ENCODE measurements at places on chromosomes 4 and X. TPM values are rescaled to one million over a fixed set of nuclear protein-coding genes. Genes with fewer than 3 reads are reported as not detected.

Gene RIPPLY1
- total RNA-seq = not detected

Gene RPA4
- not detected for total RNA-seq

Gene GLRB
- 6.6 TPM for total RNA-seq

Gene FGFBP2
- total RNA-seq = 0.22 TPM

DNA sequence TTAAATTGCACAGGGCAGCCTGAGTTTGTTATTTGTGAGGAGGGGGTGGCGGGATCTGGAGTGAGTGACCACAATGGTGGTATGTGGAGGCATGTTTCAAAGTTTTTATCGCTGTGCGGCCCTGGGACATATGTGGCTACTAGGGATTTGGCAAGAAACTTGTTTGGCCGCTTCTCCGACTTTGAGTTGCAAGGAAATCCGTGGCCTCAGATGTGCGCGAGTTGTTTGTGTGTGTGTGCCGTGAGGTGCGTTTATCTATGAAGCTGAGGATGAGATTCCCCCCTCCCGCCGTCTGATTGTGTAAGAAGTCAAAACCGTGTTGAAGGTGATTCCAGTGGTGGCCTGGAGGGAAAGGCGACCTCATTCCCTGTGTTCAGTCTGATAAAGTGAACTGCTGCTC is 1.4 kb downstream of the JADE3 start:
- DNase-seq = no peak

GRCh38 chr4:57109847-57110639 is at the start of gene IGFBP7:
IGFBP7 (minus strand) TSS chr4:57110385; CDS start chr4:57110351, 34 bp downstream.
- no peak for DNase-seq

Gene TFDP3
- not detected for total RNA-seq

DNA sequence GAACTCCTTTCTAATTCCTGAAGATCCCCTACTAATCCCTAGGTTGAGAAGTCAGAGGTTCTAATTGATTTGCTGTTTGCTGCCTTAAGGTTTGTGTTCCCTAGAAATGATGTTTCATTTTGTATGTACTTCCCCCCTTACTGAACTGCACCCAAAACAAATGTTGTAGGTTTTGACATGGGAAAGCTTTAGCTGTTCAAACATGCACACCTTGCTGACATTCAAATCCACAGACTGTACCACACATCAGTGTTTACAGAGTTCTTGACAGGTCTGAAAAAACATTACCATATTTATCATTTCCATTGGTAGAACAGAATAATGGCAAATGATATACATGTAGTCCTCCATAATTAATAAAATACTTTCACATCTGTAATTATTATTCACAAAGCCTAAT is 18.2 kb downstream of the EGF start:
- DNase-seq = no peak

- no peak for DNase-seq
Observed at GRCh38 chr4:184395971-184396391, 78.4 kb downstream of the IRF2 start.

DNA sequence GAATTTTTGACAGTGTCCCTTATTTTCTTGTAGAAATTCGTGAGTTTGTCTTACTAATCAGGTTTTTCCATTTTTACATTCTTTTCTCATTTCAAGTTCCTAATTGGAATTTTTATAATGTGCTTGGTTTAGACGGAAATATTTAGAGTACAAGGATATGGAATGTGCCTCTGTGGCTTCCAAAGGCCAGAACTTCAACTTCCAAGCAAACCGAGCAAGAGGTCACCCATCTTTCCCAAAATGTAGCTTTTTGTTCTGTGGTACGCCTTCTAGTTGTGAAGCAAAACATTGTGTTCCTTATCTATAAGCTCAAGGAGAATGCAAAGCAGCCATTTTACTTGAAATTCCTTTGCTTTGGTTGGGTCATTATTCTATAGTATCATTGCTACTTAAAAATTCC is 212.8 kb upstream of the PACRGL start:
- no peak for DNase-seq

GRCh38 chrX:49876750-49877149 is 2.5 kb upstream of the USP27X start:
- no peak for DNase-seq

DNA sequence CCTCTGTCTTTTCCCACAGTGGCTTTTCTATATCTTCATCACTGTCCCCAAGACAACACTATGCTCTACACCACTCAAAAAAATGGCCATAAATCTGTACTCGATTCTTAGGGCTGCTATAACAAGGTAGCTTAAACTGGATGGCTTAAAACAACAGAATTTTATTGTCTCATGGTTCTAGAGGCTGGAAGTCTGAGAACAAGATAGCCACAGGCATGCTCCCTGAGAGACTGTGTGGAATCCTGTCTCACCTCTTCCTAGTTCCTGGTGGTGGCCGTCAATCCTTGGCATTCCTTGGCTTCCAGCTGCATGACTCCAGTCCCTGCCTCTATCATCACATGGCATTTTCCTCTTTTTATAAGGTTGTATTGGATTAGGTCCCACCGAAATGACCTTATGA is 70.7 kb upstream of the DCLK2 start:
- no peak for DNase-seq

- DNase-seq = no peak
Observed at GRCh38 chr4:168907119-168907698, 102.8 kb downstream of the CBR4 start.

DNA sequence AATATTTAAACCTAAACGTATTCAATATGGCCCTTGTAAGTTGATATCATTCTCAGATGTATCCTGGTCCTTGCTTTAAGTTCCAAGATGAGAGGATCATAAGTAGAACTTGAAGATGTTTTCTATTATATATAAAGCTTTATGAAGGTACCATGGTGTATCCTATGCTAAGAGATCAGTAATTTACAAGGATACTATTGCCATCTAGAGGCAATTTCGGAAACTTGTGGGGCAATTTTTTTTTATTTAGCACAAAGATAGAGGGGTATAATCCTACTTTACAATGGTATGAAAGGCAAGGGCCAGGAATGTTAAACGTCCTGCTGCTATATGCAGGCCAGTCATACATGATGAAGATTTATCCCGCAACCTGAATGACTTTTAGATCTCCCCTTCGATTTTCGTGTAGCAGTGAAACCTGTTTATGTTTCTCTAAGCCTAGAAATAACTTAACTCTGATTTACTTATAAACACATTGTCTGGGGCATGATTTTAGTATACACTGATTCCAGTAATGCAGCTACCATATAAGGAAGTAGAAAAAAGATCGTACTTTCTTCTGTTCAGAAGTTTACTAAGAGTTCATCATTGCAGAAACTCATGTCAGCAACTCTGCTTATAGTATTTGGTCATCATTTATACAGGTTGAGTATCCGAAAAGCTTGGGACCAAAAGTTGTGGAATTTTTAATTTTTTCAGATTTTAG is 2.6 kb downstream of the SLC25A31 start:
- no peak for DNase-seq

Gene DKK2
- 0.40 TPM for total RNA-seq

Gene TRPC5OS
- not detected for total RNA-seq

DNA sequence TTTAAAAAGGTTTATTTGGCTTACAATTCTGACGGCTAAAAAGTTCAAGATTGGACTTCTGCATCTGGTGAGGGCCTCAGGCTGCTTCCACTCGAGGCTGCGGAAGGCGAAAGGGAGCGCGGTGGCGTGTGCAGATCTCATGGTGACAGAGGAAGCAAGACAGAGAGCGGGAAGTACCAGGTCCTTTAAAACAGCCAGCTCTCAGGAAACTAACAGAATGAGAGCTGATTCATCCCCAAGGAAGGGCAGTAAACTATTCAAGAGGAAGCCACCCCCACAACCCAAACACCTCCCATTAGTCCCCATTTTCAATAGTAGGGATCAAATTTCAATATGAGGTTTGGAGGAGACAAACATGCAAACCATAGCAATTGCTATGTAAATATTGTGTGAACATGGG is 2144.2 kb upstream of the AGA start:
- no peak for DNase-seq

DNA sequence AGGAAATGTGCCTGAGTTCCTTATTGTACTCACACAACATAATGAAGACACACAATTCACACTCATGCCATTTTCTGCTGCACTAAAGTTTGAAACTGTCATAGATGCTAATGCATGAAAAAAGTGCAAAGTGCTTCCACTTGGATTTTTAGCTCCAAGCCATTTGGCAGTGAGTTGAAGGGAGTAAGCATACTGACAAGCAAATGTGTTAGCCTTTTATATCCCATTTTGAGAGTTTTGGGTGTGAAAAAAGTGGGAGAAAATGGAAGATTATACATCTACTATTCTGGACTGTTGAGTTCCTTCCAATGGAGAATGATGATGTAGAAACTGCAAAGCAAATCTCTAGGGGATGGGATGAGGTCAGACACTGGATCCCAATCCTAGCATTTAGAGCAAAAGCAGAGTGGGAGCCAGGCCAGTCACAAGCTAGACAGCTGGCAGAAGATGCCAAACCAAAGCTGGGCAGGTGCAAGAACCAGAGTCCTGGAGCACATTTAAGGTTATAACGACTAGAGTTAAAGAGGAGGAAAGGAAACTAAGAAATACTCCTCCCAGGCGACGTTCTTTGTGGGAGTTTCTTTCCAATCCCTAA is 216.8 kb downstream of the FBXO8 start:
- DNase-seq = no peak

Gene MEPE
- not detected for total RNA-seq
